GM06990 (cell line): ENCODE measurements at places on chromosomes 3 and 15.
A peak's percentile ranks its signal among the peaks of the same experiment; 100 is the strongest.

DNA sequence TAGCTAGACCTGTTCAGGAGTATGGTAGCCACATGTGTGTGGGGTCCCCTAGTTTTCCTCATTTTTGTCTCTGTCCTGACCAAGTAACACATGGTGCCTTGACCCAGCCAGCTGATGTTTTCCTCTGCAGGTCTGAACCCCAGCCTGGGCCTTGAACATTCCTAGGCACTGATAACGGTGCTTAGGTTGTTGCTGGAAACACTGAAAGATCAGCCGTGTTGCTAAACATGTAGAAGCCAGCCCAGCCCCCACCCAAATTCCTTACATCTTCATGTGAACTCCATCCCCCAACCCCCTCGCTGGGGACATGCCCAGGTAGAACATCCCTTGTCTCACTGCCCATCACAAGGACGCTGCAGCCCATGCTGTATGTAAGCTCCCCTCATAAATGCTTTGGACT is 18.7 kb downstream of the RTP3 start:
- no peak for DNase-seq

GRCh38 chr15:41872166-41872747 is 21.6 kb downstream of the SPTBN5 start:
- DNase-seq = no peak

GRCh38 chr3:72380193-72380592 is 468.1 kb downstream of the SHQ1 start:
- DNase-seq = no peak

DNA sequence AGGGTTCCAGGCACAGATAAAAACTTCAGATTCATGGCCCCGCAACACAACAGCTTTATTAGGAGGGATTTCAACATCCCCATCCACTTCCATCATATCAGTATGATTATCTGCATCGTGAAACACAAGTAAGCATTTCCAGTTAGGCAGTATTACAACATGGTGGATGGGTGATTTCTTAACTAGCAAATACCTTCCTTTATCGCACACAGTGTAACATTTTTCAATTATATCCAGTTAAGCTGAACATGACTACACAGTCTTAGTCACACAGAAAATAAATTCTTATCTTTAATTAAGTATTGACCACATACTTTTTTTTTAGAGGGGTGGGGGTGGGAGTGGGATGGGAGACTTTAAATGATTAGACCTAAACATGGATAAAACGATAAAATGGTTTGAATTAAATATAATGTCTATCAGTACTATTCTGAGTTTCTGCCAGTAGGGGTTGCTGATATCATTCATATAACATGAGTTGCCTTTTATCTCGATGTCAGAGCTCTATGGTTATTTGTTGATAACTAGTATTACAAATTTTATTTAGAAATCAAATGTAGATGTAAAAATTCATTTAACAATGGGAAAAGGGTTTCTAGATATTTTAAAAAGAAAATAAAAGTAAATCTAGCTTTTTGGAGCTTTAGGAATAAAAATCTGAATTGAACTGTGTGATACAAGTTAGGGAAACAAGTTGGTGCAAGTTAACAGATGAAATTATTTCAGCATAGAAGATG is 146.6 kb downstream of the TBL1XR1 start:
- peak; percentile 17 for DNase-seq

DNA sequence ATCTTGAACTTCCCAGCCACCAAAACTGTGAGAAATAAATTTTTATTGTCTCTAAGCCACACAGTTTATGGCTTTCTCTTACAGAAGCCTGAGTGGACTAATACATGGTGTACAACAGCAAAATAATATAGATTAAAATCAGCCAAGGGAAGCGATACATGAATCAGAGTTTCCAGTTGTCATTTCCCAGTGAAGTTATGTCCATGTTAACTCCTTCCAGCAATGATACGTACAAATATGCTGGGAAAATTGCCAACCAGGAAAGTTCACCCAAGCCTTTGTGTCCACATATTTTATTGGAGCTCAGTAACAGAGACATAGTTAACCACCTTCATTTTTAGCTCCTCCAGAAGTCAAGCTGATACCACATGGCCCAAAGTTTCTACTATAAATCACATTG is 280.9 kb upstream of the KCNMB2 start:
- DNase-seq = no peak

DNA sequence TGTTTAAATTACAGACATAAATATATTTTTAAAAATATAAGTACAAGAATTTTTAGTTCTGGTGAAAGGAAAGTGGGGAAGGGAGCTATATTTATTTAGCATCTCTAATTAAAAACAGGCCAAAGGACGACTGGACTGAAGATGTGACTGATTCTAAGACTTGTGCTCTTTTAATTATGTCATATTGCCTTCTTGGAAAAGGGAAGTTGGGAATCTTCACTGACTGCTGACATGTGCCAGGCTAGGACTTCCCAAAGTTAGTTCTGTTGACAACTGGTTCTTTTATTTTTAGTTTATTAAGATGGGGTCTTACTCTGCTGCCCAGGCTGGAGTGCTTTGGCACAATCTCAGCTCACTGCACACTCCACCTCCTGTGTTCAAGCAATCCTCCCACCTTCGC is 13.5 kb downstream of the CNOT10 start:
- DNase-seq = no peak

DNA sequence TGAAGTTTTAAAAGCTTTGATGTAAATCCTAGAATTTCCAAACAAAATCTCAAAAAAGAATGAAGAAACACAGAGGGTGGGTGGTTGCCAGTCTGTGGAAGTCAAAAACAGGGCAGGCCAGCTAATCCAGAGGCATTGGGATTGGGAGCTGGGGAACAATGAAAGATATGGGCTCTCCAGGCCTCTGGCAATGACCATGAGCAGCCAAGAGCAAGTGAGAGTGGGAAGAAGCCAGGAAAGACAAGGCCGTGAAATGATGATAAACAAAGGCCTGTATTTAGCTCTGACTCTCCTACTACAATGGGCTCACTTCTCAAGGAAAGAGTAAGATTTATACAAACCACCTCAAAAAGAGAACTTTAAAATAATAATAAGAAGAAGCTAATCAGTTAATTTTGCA is 248.5 kb downstream of the ZMAT3 start:
- DNase-seq = no peak

- no peak for DNase-seq
Measured at GRCh38 chr15:76328958-76329357, 7.6 kb upstream of the ISL2 start.

- DNase-seq = no peak
Measured at GRCh38 chr15:95860406-95860805, 470.1 kb upstream of the NR2F2 start.

- DNase-seq = no peak
Measured at GRCh38 chr15:99467853-99468464, 97.8 kb upstream of the MEF2A start.

- no peak for DNase-seq
Measured at GRCh38 chr3:140011611-140012277, 76.8 kb downstream of the CLSTN2 start.

DNA sequence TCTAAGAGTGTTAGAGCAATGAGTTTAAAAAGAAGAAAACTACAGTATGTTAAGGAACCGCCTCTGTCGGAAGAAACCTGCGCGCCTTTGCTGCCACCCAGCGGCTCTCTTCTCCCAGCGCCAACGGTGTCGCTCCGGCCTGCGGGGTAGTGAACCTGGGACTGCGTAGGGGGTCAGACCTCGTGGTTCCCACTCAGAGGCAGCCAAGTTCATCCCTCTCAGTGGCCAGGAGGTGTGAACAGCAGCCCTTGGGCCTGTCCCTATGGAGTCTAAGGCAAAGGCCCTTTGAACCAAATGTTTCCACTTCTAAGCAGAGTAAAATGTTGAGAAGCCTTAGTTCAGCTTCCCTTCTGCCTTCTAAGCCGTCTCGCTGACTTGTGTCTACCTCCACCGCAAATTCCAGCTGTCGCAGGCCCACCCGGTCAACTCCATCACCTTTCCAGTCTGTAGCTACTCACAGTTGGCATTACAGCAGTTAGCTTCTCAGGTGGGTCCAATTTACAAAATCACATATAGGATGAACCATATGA is 980 bp upstream of the RAB27A start:
- DNase-seq = peak; percentile 82

- no peak for DNase-seq
Measured at GRCh38 chr3:116291141-116291540, 154.1 kb downstream of the LSAMP start.

DNA sequence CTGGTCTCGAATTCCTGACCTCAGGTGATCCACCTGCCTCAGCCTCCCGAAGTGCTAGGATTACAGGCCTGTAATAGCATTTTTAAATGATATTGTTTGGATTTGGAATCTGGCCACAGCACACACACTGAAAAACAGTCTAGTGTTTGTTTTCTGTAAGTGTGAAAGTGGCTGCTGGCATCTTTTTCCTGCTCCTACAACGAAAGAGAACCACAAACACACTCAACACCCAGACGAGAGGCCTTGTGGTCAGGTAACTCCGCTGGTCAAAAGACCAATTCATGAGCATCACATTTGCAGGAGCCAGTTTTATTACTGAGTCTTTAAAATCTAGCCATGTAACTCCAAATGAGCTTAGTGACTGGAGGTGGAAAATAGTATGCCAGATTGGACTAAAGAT is 50.2 kb downstream of the IMPG2 start:
- no peak for DNase-seq

DNA sequence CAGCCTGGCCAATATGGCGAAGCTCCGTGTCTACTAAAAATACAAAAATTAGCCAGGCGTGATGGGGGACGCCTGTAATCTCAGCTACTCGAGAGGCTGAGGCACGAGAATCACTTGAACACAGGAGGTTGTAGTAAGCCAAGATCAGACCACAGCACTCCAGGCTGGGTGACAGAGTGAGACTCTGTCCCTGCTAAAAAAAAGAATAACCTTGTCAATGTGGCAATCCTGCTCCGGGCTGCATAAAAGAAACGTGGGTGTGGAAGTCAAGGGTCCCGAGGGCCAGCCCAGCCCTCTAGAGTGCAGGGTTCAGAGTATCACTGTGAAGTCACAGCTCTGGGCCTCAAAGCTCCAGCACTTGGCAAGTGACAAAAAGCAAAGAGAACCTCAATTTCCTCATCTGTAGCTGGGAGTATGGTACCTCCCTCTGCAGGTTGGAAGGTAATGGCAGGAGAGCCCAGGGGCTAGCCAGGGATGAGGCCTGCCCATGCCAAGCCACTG is 73.5 kb upstream of the IQSEC1 start:
- DNase-seq = no peak

GRCh38 chr3:72582211-72582878 is 265.9 kb downstream of the SHQ1 start:
- DNase-seq = peak; percentile 64

GRCh38 chr3:157046520-157046919 is 113.4 kb downstream of the CCNL1 start:
- no peak for DNase-seq

DNA sequence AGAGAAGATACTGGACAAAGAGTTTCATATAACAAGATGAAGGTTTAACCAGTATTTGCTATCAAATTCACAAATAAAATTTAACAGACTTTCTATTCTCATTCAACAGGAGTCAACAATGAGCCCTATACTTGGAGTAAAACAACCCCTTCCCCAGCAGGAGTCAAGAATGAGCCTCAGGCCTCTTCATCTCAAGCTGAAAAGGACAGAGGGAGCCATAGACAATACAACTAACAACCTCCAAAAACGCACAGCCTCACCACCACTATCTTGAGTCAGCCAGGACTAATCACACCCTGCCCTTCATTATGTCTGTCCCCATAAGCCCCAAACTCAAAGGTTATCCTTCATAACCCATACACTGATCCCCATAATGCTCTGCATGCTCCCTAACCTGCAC is 36.4 kb downstream of the ETFA start:
- no peak for DNase-seq
